ENCODE measurements at places on chromosomes 2 and 18.

- DNase-seq = no peak
Measured at GRCh38 chr2:213104903-213105202, 46.6 kb downstream of the IKZF2 start.

DNA sequence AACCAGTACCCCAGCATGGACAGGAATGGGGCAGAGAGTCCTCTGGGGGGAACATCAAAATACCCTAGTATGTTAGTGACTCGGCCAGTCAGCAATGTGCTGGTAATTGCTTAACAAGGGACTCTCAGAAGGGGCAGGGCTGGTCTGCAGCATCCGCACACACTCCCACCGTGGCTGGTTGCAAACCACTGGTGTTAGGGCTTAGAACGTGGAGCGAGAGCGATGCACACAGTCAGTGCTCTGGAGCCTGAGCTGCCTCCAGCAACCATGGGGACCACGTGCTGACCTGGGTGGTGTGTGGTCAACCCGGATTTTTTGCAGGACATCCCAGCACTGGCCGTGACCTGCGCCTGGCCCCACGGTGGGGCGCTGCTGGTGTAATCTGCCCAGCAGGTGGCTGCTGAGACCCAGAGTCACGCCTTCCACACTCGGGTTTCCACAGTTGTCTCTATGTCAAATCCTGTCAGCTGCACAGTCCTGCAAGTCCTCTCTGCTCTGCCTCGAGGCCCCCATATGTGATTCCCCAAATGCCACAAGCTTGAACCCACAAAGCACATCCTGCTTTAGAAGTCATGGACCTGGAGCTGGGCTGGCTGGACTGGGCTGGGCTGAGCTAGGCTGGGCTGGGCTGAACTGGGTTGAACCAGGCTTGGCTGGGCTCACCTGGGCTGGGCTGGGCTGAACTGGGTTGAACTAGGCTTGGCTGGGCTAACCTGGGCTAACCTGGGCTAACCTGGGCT is 50.6 kb upstream of the GPC1 start:
- no peak for DNase-seq

DNA sequence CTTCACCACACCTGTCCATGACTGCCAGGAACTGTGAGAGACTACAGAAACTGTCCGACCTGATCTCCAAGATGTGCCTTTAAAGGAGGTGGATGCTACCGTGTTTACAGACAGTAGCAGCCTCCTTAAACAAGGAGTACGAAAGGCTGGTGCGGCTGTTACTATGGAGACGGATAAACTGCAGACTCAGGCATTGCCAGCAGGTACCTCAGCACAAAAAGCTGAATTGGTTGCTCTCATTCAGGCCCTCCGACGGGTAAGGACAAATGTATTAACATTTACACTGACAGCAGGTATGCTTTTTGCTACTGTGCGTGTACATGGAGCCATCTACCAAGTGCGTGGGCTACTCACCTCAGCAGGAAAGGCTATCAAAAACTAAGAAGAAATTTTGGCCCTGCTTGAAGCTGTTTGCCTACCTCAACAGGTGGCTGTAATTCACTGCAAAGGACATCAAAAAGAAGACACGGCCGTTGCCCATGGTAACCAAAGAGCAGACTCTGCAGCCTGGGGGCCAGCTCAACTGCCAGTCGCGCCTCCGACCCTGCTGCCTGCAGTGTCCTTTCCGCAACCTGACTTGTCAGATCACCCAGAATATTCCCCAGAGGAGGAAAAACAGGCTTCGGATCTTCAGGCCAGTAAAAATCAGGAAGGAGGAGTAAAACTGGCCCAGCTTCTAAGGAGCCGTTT is 30.9 kb downstream of the SKA1 start:
- no peak for DNase-seq

- no peak for DNase-seq
Measured at GRCh38 chr18:23311351-23312121, 141.6 kb upstream of the RIOK3 start.

DNA sequence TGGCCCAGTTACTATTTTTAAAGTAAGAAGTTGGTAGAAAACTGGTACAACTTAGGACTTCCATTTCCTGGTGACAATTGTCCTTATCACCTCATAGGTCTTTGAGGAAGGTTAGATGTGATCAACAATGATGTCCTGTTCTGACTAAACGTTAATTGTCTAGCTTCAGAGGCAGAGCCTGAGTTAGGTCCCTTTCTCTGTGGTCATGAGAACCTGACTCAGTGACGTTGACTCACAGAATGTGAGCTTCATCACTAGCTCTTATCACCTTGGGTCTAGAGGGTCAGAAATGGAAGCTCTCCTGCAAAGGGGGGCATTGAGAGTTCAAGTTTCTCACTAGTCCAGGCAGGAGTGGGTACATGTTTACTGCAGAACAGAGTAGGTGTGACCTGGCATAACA is 60.6 kb upstream of the ATP8B1 start:
- no peak for DNase-seq

- no peak for DNase-seq
Measured at GRCh38 chr2:215454519-215455246, 18.8 kb upstream of the FN1 start.

GRCh38 chr18:49016648-49017539 is 66.1 kb upstream of the SMAD7 start:
- no peak for DNase-seq

DNA sequence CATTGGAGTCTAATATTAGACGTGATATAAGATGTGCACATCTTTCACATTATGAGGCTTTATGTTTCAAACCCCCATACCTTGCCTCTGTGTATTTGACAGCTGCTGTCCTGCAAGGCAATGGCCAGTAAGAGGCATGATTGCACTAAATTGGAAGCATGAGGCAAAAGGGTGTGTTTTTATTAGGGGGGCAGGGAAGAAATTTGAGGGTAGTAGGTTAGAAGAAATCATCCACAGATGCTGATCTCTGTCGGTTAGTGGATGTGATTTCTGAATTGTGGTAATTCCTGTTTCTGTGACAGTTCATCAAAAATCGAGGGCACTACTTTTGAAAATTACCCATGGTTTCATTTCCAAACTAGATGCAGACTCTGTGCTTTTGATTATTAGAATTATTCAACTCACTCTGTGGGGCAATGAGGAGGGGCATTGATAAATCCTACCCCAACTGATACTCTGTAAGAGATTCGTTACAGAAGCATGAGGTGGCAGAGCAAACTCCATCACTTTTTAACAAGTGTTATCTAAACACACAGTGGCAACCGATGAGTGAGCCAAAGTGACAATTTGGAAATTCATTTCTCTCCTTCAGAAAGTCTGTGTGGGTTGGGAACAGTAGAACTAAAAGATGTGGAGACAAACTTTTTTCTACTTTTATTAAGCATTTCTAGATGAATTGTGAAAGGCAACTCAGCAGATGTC is 453.0 kb downstream of the ARHGAP15 start:
- no peak for DNase-seq

DNA sequence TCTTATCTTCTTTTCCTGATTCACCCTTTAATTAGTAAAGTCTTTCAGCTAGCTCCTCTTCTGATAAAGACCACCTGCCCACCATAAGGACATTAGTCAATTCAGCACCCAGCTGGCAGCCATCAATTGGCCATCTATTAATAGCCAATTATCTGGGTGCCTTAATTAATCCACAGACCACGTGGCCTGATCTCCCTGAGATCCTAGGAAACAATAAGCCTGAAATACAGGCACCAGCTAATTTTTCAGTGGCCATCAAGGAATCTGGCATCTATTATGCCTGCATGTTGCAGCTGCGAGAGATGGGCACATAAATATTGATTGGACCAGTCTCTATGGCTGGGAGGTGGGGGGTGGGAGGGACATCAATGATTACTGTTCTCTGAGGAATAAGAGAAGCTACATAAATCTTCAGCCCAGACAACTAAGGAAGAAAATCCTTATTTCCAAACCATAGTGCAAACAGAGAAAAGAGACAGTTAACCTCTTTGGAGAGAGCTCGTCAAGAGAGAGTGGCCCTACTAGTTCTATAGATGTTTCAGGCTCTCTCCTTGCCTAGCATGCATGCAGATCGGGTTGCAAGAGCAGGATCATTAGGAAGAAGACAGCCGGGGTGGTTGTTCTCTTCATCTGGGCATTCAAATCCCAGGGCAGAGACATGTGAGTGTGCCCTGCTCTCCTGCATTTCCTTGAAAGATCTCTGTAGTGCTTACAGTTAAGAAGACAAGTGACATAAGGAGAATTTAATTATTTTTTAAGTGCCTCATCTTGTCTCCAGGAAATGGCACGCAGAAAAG is 8.7 kb downstream of the GALNT14 start:
- DNase-seq = no peak

DNA sequence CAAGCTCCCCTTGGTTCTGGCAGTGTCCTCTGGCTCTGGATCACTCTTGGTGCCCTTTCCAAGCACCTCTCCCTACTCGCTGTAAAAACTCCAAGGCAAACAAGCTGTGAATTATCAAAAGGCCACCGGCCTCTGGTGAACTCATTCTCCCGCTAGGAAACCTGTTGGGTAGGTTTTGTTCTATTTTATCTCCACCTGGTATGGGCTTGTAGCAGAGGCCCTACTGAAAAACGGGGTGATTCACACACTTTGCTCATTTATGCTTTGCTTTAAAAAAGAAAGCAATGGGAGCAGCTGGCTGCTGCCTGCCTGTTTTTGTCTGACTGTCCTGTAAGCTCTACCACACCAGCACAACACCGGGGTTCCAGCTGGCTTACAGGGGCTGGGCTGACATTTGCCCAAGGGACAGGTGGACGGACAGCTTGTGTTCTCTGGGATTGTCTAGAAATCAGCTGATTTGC is 56.8 kb downstream of the SH3BP4 start:
- DNase-seq = no peak

DNA sequence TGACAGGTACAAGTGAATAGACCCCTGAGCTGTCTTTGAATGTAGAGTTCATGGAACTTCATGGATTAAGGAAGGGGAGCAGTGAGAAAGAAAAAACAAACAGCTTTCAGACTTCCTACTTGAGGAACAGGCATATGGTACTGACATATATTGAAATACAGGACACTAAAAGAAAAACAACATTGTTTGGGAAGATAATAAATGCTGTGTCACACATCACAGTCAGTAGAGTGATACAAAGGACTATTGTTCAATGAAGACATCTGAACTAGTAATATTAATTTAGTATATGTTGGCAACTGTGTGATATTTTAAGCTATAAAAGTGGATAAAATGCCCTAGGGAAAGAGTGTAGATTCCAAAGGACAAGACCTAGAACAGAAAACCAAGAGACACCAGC is 3.3 kb downstream of the DSC2 start:
- no peak for DNase-seq

DNA sequence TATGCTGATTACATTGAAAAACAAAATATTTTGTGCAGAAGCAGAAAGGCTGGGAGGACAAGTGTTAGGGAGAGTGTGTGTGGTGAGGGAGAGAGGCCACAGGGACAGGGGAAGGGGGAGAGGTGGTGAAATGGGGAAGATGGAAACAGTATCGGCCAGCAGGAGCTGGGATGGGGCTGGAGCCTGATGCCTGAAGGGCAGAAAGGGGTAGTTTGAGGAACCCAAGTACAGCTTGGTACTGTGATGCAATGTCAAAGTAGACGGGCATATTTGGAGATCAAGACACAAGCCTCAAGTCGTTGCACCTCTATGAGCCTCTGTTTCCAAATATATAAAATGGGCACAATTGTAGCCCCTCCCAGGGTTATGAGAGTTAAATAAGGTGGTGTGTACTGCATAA is 152.1 kb downstream of the LPIN1 start:
- no peak for DNase-seq

GRCh38 chr18:80196528-80197320 is 50.6 kb downstream of the PARD6G start:
- no peak for DNase-seq

DNA sequence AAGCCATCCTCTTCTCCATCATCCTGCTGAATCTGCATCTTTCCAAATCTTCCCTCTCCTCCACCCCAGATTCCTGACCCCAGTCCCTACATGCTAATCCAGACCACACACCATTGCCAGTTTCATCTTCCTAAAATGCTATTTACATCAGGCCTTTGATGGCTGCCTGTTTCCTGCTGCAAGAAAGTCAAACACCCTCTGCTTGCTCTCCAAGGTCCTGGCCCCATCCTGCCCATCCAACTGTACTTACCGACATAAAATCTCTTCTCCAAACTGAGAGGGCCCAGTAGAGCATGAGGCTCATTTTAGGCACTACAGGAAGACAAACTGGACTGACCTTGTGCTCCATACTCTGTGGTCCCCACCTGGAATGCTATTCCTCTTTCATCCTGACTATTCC is 19.0 kb downstream of the ALK start:
- no peak for DNase-seq

DNA sequence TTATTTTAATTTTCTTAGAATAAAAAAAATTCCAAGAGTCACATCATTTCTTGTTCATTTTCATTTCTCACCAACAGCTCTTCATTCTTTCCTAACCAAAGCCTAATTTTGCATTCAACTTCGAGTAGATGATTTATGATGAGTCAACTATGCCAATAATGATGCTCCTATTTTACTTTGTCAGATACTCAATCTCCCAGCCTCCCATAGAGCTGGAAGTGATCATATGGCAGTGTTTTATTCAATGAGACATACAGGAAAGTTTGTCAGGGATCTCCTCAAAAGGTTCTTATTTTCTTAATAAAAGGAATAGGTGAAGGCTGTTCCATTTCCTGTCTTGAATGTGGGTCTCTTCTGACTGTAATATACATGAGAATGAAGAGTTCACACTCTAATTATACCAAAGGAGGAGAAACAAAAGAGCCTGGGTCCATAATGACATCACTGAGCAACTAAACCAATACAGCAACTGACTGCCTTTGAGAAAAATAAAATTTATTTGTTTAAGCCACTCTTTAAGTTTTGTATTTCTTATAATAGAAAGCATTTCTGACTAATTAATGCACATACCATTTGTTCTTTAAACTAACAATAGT is 231.2 kb upstream of the CYP26B1 start:
- DNase-seq = no peak

DNA sequence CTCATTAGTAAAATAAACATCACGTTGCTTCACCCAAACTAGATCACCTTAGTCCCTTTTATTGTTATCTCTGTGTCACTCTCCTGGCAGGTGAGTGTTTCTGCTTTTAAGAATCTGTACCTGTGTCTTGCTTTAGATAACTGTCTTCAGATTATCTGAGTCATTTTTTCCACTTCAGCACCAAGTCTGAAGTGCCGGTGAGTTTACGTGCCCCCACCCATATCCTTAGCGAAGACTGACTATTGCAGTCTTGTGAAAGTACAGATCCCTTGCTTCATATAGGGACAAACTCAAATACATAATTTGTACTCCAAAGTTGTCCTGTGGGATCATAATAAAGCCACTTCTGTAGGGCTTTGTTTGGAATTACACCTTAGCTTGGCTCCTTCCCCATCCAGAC is 41.1 kb downstream of the SCN2A start:
- DNase-seq = no peak

- no peak for DNase-seq
Measured at GRCh38 chr2:188647430-188648070, 326.6 kb upstream of the COL3A1 start.

- DNase-seq = no peak
Measured at GRCh38 chr2:42758751-42759150, 5.2 kb downstream of the OXER1 start.

DNA sequence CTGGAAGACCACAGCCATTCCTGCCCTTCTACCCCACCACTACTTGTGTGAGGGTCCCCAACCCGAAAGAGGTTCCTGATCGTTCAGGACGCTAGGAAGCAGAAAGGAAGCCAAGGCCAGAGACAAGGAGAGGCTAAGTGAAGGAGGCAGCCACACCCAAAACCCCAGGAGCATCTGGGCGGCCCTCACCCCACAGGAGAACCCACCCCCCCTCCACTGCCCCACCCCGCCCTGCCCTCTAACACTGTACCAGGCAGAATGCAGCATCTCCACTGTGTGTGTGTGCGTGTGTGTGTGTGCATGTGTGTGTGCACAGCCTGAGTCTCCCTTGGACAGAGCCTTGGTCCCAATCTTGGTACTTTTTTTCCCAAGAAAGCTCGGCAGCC is 207.5 kb upstream of the HAAO start:
- no peak for DNase-seq

- no peak for DNase-seq
Measured at GRCh38 chr18:7568426-7568825, 1.3 kb downstream of the PTPRM start.

All from stimulated activated CD8-positive, alpha-beta memory T cell treated with anti-CD3 and anti-CD28 coated beads, Interleukin-15, amount 100 ng/mL, for 24 hours (primary cell).